CD8-positive, alpha-beta memory T cell (primary cell): ENCODE measurements at places on chromosomes 7 and 10.

DNA sequence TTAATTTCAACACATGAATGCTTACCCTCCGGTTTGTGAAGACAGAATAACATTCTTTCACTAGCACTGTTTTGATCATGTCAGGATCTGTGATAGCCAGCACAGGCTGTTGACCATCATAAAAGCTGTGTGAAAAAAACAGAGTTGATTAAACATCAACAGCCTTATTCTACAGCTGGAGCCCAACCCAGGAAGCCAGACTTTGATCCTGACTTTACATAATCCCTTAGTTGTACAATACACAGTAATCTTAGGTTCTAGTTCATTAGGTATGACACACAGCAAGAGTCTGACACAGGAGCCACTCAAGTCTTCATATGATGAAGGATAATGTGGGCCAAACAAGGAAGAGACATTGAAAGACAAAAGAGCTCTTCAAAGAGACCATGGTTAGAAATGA, 11.4 kb downstream of the CYP3A4 start:
- no peak for DNase-seq

DNA sequence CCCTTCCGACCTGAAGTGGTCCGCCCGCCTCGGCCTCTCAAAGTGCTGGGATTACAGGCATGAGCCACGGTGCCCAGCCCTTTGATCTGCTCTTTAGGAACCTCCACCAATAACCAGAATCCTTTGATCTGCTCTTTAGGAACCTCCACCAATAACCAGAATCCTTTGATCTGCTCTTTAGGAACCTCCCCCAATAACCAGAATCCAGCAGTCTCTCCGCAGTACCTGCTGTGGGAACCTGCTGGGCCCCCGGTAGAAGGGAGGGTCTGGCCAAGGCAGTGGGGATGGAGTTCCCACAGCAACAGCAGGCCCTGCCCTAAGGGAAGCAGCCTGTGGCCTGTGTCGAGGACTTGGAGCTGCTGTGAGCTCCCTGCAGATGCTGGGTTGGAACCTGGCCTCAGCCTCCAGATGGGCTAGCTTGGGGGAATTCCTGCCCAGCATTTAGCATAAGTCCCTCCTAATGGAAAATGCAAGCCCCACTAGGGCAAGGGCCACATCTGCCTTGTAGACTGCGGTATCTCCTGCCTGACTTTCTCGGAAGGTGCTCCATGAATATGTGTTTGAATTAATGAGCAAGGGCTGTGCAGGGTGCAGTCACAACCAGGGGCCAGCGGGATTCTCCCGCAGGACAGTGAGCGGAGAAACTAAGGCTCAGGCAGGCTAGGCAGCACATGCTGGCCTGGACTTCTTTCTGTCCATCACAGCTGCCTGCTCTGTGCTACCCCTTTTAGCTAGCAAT, 165.8 kb downstream of the UBE2H start:
- no peak for DNase-seq

GRCh38 chr10:26481315-26481692, 43.2 kb downstream of the APBB1IP start:
- DNase-seq, result no peak

GRCh38 chr10:133059571-133059970, 28.2 kb upstream of the ADGRA1 start:
- no peak for DNase-seq

DNA sequence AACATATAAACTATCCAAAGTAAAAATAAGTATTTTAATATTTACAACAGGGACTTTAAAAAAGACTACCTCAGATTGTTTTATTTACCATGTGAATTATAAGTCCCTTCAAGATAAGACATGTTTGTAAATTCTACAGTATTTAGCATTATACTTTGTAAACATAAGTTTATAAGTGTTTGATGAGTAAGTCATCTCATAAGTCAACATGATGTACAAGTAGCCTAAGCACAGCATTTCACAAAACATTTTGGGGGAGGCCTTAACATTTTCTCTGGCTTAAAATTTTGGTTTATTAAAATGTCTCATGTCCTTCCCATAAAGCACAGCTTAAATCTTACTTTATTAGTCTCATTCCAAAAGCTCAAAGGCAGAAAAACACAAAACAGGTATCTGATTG, 15.4 kb downstream of the EPC1 start:
- no peak for DNase-seq

DNA sequence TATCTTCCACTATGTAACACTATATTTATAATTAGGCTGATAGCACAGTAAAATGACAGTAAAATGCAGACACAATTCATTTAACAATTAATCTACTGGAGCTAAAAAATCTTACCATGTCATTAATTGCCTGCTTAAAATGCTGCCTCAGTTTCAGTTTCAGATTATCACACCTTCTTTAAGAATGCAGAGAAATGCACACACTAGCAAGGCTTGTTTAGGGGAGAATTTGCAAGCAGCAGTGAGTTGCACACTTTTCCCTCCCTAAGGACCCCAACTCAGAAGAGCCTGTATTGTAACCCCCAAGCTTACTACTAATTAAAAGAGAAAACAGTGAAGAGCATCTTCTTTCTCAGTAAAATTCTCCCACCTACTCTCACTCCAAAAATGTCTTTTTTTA, 79.7 kb upstream of the KCNIP2 start:
- DNase-seq, result no peak

DNA sequence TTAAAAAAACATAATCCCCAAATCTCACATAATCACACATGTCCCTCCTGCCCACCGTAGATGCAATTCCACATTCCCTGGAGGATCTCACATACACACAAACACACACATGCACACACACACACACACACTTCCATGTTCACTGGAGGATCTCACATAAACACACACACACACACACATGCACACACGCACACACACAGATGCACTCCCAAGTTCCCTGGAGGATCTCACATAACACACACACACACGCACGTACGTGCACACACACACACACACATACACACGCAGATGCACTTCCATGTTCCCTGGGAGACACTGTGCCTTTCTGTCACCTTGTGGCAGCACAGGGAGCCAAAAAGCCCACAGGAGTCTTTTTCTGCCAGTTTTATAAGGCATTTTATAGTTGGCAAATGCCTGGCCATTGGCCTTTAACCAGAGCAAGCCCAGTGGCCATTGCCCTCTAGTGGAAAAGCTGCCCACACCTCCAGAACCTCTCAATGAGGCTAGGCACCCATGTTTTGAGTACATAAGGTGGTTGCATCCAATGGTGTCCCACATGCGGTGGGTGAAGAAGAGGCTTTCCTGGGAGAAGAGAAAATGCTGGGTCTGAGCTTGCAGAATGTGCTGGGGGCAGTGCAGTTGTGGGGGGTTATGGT, 115.4 kb upstream of the ACBD5 start:
- no peak for DNase-seq

DNA sequence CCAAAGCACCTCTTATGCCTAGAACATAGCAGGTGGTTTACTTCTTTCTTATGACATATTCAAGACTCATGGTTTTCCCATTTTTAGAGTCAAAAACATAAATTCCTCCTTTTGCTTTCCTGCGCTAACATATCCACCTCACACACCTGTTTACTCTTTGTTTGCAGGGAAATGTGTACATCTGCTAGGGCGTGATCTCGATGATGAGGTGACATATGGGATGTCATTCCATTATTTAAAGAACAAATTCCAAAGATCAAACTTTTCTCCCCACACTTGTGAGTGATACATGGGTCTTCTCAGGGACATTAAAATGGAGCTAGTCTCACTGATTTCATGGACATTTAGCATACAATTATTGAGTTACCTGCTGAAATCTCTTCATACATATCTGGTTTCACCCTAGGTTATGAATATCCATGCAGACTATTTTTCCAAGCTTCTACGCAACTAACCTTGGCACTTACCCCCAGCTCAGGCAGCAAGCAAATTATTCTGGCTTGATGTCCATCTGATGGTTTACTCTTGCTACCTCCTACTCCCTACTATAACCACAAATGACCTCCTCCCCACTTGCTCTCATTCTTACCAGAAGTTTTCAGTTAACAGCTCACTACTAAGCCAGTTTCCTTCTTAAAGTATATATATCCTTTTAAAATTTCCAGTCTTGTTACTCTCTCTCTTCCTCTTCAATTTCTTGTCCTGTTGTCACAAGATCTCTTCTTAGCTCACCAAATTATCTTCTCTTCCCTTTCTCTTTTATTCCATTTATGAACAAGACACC, 208.5 kb downstream of the RNLS start:
- no peak for DNase-seq

DNA sequence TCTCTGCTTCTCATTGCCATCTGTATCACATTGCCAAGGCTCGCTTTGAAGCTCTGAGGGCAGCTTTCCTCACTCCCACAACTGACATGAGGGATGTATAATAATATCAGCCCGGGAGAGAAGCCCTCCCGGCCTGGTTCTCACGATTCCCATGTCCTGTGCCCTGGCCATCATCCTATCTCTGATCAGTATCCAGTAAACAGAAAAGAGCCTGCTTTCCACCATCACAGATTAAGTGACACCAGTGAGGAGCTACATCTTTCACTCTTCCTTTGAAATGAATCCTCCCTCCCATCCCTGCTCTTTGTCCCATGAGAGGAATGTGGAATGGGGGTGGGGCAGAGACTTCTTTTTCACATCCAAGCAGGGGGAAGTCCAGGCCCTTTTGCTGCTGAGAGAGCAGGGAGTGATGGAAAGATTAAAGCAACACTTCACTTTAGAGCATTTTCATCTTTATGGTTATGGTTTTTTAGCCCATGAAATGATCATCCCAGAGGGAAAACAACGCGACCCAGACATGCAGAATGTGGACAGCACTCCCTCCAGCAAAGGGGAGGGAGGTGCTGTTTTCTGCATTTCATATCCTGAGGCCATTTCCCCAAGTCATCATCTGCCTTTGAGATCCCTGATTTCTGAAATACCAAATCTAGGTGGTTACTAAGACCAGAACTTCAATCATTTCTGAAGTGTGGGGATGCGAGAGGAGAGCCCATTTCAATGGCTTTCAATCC, 84.6 kb upstream of the LYZL1 start:
- no peak for DNase-seq

GRCh38 chr7:134891262-134891695, 95.0 kb upstream of the AGBL3 start:
- DNase-seq, result no peak

DNA sequence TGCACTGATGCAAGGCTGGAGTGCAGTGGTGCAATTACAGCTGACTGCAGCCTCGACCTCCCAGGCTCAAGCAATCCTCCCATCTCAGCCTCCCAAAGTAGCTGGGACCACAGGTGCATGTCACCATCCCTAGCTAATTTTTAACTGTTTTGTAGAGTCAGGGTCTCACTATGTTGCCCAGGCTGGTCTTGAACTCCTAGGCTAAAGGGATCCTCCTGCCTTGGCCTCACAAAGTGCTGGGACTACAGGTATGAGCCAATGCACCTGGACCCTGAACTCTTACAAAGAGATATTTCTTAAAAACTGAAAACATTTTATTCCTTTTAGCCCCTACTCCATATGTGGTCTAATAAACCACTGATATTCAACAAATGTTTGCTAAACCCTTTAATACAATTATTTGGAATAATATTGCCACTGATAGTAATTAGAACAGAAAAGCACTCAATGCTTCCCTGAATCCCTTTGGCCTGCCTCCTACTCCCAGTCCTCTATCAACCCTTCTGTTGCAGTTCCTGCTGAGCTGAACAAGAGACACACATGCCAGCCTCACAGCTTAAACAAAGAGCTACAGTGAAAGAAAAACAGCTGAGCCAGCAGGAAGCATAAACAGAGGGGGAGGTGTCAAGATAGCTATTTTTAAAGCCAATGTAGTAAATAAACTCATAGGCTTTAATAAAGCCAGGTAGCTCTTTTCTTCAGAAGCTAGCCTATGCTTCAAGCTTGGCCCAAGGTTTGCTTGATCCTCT, 7.0 kb upstream of the GNAI1 start:
- no peak for DNase-seq

GRCh38 chr10:127851661-127852194, 41.0 kb downstream of the CLRN3 start:
- DNase-seq, result no peak

- no peak for DNase-seq
Measured at GRCh38 chr7:85734823-85735222, 548.0 kb upstream of the SEMA3D start.

GRCh38 chr10:12252882-12253546, 57.0 kb downstream of the CDC123 start:
- DNase-seq, result no peak

DNA sequence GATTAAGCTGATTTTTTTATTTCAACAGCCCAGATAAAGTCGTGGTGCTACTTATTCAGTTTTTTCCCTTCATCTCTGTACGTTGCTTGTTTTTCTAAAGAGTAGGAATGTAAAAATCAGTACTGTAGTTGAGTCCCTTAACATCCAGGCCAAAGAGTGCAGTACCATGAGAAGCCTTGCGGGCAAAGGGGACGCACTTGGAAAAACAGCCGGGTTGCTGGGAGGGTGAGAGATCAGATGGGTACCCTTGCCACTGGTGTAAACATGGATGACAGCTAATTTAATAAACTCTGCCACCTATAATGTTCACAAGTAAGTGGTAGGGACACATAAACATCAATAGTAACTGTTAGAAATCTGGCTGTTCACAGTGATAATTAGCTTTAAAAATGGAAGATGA, 175.9 kb downstream of the POU6F2 start:
- DNase-seq, result no peak

- no peak for DNase-seq
Measured at GRCh38 chr10:48412081-48412480, 105.6 kb downstream of the MAPK8 start.

DNA sequence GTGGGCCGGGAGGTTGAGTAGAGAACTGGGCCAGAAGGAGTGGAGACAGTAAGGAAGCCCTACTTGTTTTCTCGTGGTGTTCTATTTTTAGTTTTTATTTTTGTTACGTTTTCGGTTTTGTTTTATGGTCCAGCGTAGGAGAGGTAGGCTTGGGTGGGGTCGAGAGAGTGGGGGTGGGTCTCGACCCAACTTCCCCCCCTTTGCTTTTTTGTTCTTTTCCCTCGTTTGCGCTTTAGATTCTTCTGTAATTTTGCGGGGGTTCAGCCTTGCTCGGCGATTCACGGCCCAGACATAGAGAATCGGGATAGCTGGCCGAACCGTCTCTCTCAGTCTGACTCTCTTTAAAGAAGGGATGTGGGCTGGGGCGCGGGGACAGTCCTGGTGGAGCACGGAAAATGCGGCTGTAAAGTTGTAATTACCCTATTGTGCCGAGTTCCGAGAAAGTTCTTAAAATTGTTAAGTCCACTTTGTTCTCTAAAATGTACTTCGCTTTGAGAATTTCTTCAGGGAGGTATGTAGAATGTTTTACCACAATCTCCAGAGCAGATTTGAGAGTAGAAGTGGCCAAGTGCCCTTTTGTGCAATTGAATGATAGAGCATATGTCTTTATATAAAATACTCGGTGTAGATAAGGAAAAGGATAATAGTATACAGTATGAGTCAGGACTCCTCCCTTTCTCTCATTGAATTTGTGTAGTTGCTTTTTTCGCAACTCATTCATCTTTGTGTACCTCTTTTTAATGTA, 816 bp downstream of the DMTF1 start:
- peak; percentile 12 for DNase-seq

- DNase-seq, result no peak
Measured at GRCh38 chr7:151686016-151686766, 166.5 kb upstream of the RHEB start.

DNA sequence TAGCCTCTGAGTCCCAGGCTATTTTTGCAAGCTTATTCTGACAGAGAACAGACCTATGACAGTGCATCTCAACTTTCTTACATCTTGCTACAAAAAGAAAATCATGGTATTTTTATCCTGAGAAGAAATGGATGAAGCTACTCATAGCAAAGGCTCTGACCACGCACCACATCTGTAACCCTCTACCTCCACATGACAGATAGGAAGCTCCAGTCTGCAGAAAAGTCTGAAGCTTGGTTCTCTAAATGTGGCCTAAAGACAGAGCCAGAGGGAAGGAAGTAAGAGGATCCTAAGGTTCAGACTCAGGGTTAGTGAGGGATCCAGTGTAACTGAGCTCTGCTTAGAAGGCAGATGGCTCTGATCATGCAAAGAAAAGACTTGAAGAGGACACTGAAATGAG, 58.4 kb upstream of the ABCB5 start:
- no peak for DNase-seq
